A549 treated with dexamethasone at 1 μM for 4 hours (cell line): ENCODE measurements at places on chromosomes 4 and X. TPM values are rescaled to one million over a fixed set of nuclear protein-coding genes. Genes with fewer than 3 reads are reported as not detected.

The LRIT3 gene
- 0.03 to 0.06 TPM (median 0.04 TPM) in 4 of 5 replicates, not detected in the other for total RNA-seq

The WDR17 gene
- total RNA-seq, result 1.3 to 1.8 TPM (median 1.8 TPM) in 5 replicates

The ANXA3 gene
- total RNA-seq, result 67.5 to 84.9 TPM (median 70.4 TPM) in 5 replicates

The GYG2 gene
- 3.9 to 6.0 TPM (median 4.9 TPM) in 5 replicates for total RNA-seq

The AMTN gene
- 0.12 to 0.18 TPM in 2 of 5 replicates, not detected in the others for total RNA-seq

The CT45A3 gene
- total RNA-seq, result 0.12 TPM in 1 of 5 replicates, not detected in the others

The TMPRSS11A gene
- not detected in 5 replicates for total RNA-seq

The CLOCK gene
- 3.5 to 7.9 TPM (median 6.0 TPM) in 5 replicates for total RNA-seq

The CXCL5 gene
- 24.2 to 32.4 TPM (median 25.3 TPM) in 5 replicates for total RNA-seq

The MFAP3L gene
- total RNA-seq, result 3.0 to 5.8 TPM (median 4.3 TPM) in 5 replicates

The ESX1 gene
- 0.06 to 0.19 TPM (median 0.07 TPM) in 4 of 5 replicates, not detected in the other for total RNA-seq

The ADAMTS3 gene
- total RNA-seq, result not detected in 5 replicates

The MAGEC2 gene
- total RNA-seq, result not detected in 5 replicates

The NR3C2 gene
- 0.02 TPM in 1 of 5 replicates, not detected in the others for total RNA-seq

The SPINK2 gene
- 0.32 TPM in 1 of 5 replicates, not detected in the others for total RNA-seq

The HTN3 gene
- total RNA-seq, result not detected in 5 replicates

The ARSJ gene
- total RNA-seq, result 4.6 to 6.1 TPM (median 5.0 TPM) in 5 replicates

The GSX2 gene
- total RNA-seq, result not detected in 5 replicates

The CXCL10 gene
- 0.08 to 0.12 TPM (median 0.11 TPM) in 3 of 5 replicates, not detected in the others for total RNA-seq

The PKD2 gene
- 15.4 to 24.5 TPM (median 23.8 TPM) in 5 replicates for total RNA-seq

The RBM46 gene
- total RNA-seq, result not detected in 5 replicates

The ETFDH gene
- 4.8 to 7.0 TPM (median 6.5 TPM) in 5 replicates for total RNA-seq

The PPEF1 gene
- 1.1 to 1.6 TPM (median 1.5 TPM) in 5 replicates for total RNA-seq

The PTTG2 gene
- total RNA-seq, result not detected in 5 replicates

The BEND2 gene
- not detected in 5 replicates for total RNA-seq

The ELOVL6 gene
- 18.1 to 23.8 TPM (median 20.8 TPM) in 5 replicates for total RNA-seq
